ENCODE measurements at places on chromosomes 3 and 15.
A peak's percentile ranks its signal among the peaks of the same experiment; 100 is the strongest.

DNA sequence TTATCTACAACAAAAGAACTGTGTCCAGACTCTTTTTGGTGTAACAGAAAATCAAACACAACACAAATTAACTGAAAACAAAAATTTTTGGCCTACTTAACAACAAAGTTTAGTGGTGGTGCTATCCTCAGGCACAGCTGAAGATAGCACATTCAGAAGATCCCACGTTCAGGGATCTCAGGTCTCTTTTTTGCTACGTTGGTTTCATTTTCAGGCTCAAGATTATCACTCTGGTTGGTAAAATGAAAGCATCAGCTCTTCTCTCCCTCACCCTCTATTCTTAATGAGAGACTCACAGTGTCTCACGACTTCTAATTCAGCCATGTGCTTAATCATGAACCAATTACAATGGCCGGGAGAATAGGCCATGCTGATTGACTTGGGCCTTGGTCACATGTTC is 146.9 kb upstream of the PTPRG start:
- H3K4me1 ChIP-seq = no peaks in the 10 kb centered on the region
- H3K36me3 ChIP-seq = peaks cover 2% of the 10 kb centered on the region
- no peak overlapping the region for H3K4me3 ChIP-seq

DNA sequence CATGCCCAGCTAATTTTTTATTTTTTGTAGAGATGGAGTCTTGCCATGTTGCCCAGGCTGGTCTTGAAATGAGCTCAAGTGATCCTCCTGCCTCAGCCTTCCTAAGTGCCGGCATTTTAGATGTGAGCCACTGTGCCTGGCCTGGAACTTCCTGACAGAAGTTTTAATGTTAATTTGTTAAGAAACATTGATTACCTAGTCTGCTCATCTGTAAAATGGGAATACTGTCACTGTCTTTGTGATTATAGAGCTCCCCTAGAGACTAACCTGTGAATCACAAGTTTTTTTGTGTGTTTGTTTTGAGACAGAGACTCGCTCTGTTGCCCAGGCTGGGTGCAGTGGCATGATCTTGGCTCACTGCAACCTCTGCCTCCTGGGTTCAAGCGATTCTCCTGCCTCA is 4.3 kb upstream of the EIF3J start:
- no peaks in the 10 kb centered on the region for H3K27me3 ChIP-seq
- H3K4me3 ChIP-seq = no peak overlapping the region
- peaks cover 15% of the 10 kb centered on the region for H3K36me3 ChIP-seq
- peak overlapping the region; percentile 37 for H3K27ac ChIP-seq
- no peak for DNase-seq

DNA sequence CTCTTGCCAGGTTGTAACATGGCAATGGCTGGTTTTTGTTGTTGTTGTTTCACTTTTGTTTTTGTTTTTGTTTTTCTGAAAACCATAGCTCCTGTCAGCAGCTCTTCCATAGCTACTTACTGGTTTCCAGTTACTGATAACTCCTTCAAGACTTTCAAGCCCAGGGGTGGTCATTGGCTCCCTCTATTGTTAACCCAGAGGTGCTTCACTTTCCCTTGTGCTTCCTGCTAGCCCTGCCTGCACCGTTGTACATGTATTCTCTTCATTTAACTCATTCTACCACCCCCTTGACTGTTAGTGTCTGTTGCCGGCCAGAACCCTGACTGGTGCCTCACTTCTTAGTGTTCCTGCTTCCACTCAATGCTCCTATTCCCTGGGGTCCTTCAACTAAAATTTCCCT is 4.2 kb upstream of the TRAT1 start:
- no peak overlapping the region for H3K27ac ChIP-seq
- H3K27me3 ChIP-seq = no peaks in the 10 kb centered on the region
- no peak overlapping the region for H3K4me3 ChIP-seq
- no peaks in the 10 kb centered on the region for H3K36me3 ChIP-seq
- no peaks in the 10 kb centered on the region for H3K4me1 ChIP-seq

DNA sequence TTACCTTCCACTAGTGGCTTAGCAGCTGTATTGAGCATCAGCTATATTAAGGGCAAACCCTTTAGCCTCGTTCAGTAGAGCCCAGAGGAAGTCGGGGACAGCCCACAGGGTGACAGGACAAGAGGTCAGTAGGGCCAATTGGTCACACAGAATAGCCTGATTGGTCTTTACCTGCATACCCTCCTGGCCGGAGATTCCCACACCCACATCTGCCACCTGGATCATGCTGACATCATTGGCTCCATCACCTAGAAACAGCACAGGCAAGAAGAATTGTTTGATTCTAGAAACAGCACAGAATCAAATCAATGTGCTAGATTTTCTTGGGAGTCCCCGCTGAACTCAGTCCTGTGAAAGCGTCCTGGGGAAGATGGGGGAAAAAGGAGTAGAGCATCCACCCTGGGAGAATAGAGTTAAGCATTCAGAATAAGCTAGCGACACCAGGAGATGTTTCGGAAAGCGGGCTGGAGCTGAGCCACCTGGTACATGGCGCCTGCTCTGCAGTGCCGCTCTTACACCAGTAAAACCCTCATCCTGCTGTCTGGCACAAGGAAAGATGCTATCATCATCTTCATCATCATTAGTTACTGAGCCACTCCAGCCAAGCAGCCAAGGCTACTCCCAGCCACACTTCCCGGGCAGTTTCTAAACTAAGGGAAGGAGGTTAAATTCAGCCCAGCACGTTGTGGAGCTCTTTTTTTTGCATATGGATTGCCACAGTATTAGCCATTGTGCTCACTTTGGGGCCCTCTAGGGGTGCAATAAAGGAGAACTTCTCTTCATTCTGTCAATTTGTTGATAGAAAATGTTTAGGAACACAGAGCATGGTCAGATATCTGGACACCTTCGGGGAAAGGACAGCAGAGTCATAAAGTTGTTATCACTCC is 171.3 kb downstream of the ATP10A start:
- no peaks in the 10 kb centered on the region for H3K36me3 ChIP-seq
- H3K27me3 ChIP-seq = peaks cover 8% of the 10 kb centered on the region
- no peaks in the 10 kb centered on the region for H3K4me1 ChIP-seq

DNA sequence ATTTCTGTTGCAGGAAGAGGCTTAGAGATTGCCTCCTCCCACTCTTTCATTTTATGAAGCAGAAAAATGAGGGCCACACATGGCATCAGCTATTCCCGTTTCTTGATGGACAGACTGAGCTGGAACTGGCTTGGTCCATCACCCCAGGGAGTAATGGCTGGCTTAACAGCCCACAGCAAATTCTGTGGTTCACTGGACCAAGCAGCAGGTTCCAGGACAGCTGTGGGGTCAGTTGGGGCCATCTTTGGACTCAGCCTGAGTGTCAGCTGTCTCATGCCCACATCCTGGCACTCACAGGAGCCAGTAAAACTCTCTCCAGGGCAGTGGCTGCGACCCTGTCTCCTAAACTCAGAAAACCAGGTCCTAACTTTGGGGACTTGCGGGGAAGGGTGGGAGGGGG is 36.5 kb downstream of the ZDHHC19 start:
- no peak overlapping the region for H3K27ac ChIP-seq
- DNase-seq = no peak
- H3K4me3 ChIP-seq = no peak overlapping the region

GRCh38 chr3:102181175-102181920 is 253.5 kb upstream of the ZPLD1 start:
- DNase-seq = no peak
- no peaks in the 10 kb centered on the region for H3K27me3 ChIP-seq
- H3K4me1 ChIP-seq = peaks cover 14% of the 10 kb centered on the region
- no peak overlapping the region for H3K4me3 ChIP-seq

DNA sequence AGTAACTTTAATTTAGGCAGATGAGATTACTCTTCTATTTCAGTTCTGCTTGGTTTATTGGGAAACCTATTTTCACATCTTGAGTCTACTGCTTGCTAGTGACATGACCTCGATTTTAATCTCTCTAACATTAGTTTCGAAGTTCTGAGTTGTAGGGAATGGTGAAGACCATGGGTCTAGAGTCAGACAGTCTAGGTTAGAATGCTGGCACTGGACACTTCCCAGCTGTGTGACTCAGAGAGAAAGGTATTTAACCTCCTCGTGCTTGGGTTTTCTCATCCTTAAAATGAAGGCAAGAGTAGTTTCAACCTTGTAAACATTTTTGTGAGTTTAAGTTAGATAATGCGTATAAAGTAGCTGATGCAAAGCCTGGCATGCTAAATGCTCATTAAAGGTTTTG is 422.1 kb downstream of the GRM7 start:
- no peak overlapping the region for H3K4me3 ChIP-seq
- H3K36me3 ChIP-seq = no peaks in the 10 kb centered on the region

- no peak overlapping the region for H3K27ac ChIP-seq
- no peak overlapping the region for H3K4me3 ChIP-seq
- DNase-seq = no peak
- no peaks in the 10 kb centered on the region for H3K27me3 ChIP-seq
These were observed 135.0 kb downstream of the VPS8 start for GRCh38 chr3:184946917-184947316.

DNA sequence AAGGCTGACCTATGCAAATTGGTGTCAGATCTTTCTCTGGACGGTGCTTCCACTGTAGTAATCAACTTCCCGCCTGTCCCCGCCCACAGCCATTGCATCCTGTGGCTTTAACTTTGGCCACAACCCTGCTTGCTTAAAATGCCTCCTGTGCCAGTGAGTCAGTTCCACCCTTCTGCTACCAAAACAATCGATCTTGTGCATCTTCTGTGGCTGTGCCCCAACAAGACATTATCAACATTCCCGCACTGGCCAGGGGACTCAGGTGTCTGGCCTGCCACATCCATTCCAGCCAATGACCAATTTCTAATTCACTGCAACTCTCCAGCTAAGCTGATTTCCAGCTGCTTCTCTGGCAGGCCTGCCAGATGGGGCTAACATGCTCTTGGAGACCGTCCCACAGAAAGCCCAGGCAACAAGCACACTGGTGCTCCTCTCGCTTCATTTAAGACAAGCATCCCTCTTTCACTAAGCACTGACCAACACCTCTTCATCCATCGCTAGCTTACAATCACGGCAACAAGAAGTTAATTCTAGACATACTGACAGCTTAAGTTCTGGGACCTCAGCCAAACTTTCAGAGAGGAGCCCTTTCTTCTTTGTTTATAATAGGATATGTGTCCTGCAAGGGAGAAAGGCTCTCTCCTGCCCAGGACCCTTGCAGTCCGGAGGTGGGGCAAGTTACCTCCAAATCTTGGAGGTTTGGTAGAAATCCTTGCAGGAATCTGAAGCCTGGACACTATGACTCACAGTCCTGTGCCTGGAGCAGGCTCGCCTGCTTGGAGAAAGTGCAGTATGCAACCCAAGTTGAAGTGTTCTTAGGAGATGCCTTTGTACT is 6.7 kb downstream of the CA12 start:
- peaks cover 17% of the 10 kb centered on the region for H3K27me3 ChIP-seq
- peaks cover 11% of the 10 kb centered on the region for H3K4me1 ChIP-seq
- no peak for DNase-seq

GRCh38 chr15:38320181-38320580 is 67.5 kb downstream of the SPRED1 start:
- peaks cover under 1% of the 10 kb centered on the region for H3K4me1 ChIP-seq
- no peak overlapping the region for H3K4me3 ChIP-seq
- H3K36me3 ChIP-seq = no peaks in the 10 kb centered on the region
- no peak overlapping the region for H3K27ac ChIP-seq

GRCh38 chr3:191884132-191884531 is 423.2 kb downstream of the PYDC2 start:
- H3K27me3 ChIP-seq = no peaks in the 10 kb centered on the region
- H3K36me3 ChIP-seq = no peaks in the 10 kb centered on the region
- no peaks in the 10 kb centered on the region for H3K4me1 ChIP-seq
- H3K27ac ChIP-seq = no peak overlapping the region
- H3K4me3 ChIP-seq = no peak overlapping the region

DNA sequence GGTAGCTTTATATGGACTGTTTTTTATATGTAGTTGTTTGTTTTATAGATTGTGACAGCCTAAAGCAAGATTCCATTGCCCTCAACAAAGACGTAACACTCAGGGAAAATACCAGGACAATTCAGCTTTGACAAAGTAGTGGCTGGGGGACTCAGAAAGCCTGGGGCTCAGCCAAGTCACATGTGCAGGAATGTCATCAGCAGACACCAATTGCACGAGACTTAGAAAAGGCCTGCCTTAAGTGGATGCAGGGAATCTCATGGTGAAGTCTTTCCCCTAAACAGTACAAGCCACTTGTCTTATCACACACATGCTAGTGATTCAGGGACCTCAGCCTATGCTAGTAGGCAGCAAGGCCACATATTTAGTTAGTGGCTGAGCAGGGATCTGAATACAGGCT is 381.8 kb upstream of the THBS1 start:
- H3K27ac ChIP-seq = no peak overlapping the region
- DNase-seq = no peak
- H3K4me3 ChIP-seq = no peak overlapping the region
- no peaks in the 10 kb centered on the region for H3K4me1 ChIP-seq
- no peaks in the 10 kb centered on the region for H3K27me3 ChIP-seq
- no peaks in the 10 kb centered on the region for H3K36me3 ChIP-seq

- DNase-seq = no peak
- no peaks in the 10 kb centered on the region for H3K27me3 ChIP-seq
- no peak overlapping the region for H3K4me3 ChIP-seq
- H3K36me3 ChIP-seq = no peaks in the 10 kb centered on the region
- H3K27ac ChIP-seq = no peak overlapping the region
These were observed 129.0 kb downstream of the SERPINI1 start for GRCh38 chr3:167864552-167864874.

DNA sequence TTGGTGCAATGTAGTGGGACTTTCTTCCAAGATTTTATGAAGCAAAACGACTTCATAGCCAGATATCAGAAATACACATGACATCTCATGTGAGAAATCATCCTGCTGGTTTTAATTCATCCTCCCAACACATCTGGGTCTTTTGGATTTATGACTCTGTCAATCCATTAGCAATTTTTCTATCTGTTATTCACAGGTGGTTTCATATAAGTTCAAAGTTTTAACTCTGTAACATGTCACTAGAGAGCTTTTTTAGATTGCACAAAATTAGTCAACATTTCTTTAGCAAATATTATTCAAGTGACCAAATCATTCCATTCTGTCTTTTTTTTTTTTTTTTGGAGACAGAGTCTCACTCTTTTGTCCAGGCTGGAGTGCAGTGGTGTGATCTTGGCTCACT is 30.4 kb downstream of the SQOR start:
- no peaks in the 10 kb centered on the region for H3K4me1 ChIP-seq
- no peaks in the 10 kb centered on the region for H3K27me3 ChIP-seq
- no peak overlapping the region for H3K27ac ChIP-seq
- no peak overlapping the region for H3K4me3 ChIP-seq
- H3K36me3 ChIP-seq = peaks cover 43% of the 10 kb centered on the region
- no peak for DNase-seq

DNA sequence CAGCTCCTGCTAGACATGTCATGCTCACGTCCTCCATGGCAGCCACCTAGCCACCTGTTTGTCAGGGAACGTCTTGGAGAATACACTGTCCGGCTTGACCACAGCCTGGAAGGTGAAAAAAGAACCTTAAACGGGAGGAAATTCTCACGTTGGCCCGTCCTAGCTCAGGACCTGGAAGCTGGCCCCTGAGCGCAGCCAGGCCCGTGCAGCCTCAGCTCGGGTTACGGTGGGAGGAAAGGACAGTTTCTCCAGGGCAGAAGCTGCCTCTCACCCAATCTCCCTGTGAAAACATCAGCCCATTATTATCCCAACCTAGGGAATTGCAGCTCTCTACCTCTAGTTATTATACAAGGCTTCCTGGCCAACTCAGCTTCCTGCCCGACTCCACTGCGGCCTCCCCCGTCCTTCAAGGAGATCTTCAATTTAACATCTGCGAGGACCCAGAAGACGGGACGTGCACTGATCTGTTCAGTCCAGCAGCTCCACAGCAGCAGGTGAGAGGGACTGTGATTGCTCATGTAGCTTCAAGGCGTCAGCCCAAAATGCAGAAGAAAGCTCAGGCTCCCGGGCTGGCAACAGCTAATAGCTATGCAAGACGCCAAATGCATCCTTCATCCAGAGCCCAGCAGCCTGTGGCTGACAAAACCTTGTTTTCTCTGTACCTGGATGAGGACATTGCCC is 84.7 kb downstream of the ADAMTS17 start:
- H3K27me3 ChIP-seq = no peaks in the 10 kb centered on the region
- H3K36me3 ChIP-seq = no peaks in the 10 kb centered on the region

Data from stimulated activated naive B cell treated with anti-CD40 and anti-IgM and Interleukin-4, amounts not matched to agents 10 μg/mL and 1 μg/mL and 100 μg/mL, for 72 hours (primary cell).